ENCODE measurements at places on chromosomes 4 and X. TPM values are rescaled to one million over a fixed set of nuclear protein-coding genes. Genes with fewer than 3 reads are reported as not detected.

TCEAL6 gene
- total RNA-seq, result 1.8 TPM

XPNPEP2 gene
- 2.6 TPM for total RNA-seq

OFD1 gene
- total RNA-seq, result 16.3 TPM

DNA sequence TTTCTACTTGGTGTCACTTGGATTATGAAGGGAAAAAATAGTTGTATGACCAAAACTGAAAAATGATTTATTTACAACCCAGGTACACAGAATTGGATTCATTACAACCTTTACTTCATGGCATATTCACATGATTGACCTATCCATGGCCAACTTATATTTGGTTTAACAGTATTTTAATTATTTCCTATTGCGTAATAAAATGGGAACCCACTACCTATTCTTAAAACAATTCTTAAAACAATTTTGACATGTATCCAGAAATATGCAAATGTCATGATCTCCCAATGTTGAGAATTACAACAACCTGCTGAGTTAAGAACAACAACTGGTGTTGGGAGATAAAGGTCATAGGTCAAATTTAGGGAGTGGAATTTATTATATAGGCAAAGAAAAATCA lies 54.8 kb upstream of the DDX53 start:
- DNase-seq, result no peak

DNA sequence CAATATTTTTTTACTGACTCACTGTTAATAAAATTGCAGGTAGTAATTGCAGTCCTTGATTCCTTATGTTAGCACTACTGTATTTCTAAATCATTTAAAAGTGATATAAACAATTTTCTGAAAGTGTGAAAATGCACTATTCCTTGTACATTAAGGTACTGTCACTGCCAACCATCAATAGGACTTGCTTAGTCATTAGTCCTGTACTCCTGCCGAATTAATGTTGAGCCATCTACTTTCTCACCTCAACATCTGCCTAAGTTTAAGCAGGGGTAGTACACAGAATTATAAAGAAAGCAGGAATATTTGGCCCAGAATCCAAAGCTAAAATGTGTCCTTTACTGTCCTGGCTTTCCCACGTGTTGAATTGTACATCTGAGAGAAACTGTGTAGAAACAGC lies 87.0 kb upstream of the TRPC3 start:
- DNase-seq, result no peak

Data from sigmoid colon (tissue), 7 donors.